SJSA1 (cell line): ENCODE measurements at places on chromosomes 7 and 10.

GRCh38 chr10:63929831-63930467 is 408.7 kb downstream of the REEP3 start:
- no peak for DNase-seq

DNA sequence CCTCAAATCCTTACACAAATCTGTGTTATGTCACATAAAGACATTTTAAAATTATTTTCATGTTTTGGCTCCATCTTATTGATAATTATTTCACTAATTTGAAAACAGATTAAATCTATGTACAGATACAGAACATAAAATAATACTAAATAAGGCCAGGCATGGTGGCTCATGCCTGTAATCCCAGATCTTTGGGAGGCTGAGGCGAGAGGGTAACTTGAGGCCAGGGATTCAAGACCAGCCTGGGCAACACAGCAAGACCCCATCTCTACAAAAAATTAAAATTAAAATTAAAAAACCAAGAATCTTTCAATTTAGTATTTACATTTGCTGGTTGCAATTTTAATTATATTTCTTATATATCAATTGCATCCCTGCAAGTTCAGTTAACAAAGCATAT is 246.4 kb upstream of the MKLN1 start:
- no peak for DNase-seq

DNA sequence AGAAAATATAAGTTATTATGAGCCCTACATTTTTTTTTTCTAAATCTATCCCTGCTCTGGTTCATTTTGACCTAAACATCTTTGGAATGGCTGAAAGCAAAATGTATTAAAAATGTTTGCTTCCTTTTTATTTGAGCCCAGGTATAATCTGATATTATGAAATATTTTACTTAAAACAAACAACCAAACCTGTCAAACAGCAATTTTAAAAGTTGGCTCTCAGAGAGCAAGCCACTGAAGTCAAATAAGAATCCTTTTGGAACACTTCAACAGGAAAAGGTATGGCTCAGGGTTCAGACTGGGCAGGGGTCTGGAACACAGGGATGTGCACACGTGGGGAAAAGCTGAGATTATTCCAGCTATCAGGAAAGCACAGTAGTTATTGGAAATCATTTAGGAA is 782.9 kb downstream of the CCSER2 start:
- no peak for DNase-seq

GRCh38 chr10:101693651-101693977 is 1.4 kb downstream of the FBXW4 start:
- peak; percentile 52 for DNase-seq

DNA sequence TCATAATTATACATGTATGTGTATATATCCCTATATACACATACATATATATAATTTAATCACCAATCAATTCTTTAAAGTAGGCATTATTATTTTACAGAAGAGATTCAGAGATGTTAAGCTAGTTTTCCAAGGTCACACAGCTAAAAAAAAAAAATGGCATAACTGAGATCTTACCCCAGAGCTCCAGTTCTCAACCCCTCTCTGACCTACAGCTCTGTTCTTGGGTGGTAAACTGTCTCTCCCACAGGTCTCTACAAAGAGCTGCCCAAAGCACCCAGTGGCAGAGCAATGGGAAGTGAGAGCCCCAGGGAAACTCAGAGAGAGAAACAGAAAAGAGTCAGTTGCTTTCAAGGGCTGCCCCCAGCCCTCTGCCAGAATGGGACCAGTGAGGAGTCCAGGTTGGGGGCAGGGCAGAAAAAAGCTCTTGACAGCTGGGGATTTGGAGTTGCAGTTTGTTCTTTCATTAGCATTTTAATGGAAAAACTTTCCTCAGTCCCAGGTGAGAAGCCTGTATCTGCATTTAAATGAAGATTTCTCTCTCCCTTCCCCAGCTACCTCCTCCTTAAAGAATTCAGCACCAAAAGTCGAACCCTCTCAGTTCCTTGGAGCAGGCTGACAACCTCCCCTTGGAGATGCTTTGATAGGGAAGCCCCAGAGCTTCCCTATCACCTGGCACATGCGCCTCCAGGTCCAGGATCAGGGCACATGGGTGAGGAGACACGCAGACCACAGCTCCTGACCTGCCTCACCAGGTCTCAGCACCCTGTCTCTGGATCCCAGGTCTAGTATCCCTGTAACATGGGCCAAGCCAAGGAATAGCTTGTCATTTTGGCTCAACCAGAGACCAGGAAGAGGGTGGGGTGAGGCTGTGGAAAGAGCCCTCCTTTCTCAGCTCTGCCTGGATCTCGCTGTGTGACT is 388.1 kb downstream of the PLXNA4 start:
- DNase-seq: no peak

DNA sequence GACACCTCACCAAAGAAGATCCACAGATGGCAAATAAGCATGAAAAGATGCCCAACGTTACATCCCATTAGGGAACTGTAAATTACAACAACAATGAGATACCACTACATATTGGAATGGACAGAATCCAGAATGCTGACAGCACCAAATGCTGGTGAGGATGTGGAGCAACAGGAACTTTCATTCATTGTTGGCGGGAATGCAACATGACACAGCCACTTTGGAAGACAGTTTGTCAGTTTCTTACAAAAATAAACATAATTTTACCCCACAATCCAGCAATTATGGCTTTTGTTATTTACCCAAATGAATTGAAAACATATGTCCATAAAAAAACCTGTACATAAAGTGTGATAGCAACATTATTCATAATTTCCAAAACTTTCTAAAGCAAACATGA is 176.8 kb downstream of the C7orf25 start:
- no peak for DNase-seq

DNA sequence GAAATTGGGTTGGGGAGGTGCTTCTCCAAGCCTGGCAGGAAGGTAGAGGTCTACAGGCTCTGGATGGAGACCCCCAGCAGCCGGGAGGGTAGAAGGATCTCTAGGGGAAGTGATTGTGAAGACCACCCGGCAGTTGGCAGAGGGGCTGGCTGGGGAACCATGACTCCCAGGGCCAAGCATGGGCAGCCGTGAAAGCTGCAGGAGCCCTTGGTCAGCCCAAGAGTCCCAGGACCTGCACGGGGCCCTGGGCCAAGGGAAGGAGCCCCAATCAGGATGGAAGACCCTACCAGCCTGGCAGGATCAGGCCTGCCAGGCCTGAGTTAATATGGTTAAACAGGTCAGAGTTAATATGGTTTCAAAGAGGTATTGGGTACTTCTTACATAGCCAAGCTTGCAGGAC is 126.3 kb upstream of the NANOS1 start:
- DNase-seq: no peak

DNA sequence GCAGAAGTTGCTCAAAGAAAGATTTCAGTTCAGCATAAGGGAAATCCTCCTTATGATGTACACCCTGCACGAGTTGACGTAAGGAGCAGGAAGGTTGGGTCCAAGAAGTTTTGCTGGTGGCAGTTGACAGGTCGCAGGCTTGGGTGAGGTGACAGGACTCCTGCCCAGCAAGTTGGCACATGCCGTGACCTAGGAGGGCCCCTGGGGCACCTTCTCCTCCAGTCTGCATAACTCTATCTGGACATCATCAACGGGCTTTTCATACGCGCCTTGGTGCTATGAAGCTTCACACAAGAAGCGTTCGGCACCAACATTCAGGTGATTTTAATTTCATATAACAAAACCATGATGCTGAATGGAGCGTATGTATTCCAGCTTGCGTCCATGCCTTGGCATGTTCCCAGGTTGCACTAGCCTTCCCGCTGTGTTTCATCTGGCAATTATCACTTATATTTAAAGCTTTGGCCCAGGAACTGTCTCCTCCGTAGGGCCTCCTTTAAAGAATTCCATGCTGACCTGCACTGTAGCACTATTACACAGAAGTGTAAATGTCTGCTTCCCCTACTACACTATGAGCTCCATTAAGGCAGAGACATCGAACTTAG is 651.6 kb upstream of the FOXK1 start:
- no peak for DNase-seq

DNA sequence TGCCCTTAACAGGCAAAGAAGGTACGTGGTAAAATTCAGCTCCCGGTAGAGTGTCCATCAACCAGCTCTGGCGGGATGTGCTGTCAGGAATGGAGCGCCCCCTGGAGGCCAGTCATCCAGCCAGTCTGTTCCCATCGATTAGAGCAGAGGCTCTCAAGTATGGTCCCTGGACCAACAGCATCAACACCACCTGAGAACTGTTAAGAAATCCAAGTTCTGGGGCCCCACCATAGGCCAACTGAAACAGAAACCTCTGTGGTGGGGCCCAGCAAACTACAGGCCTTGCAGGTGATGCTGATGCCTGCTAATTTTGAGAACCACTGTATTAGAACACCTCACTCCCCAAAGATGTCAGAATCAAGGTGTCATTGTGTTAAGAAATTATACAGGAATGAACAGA is 109.2 kb downstream of the DPY19L1 start:
- no peak for DNase-seq

- DNase-seq: no peak
Measured at GRCh38 chr7:123687161-123687560, 31.5 kb downstream of the LMOD2 start.
